ENCODE measurements at places on chromosomes 1 and 21.

DNA sequence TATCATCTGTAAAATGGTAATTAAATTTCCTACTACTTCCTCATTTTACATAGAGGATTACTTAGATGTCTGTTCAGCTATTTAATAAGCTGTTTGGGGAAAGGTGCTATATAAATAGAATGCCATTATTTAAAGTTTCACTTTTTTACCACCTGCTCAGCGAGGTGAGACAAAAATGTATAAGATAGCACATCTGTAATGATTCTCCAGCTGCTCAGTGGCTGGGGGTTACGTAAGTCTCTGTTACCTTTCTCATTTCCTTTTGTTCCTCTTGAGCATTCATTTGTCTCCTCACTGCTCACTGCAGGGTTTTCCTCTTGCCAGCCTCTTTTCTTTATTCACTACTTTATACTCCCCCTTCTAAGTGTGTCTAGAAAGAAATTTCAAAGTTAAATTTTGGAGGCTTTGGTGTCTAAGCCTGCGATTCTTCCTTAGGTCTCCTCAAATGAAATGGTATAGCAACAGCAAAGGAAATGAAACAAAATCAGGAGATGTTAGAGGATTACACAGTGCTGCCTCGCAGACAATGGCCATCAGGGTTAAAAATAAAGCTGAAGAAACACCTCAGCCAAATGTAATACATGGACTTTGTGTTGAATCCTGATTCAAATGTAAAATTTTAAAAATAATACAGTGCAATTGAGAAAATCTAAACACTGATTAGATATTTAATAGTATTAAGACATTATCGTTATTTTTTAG, 6.8 kb downstream of the RGS8 start:
- no peak for DNase-seq

- DNase-seq = no peak
These were observed 607.7 kb downstream of the KIF26B start for GRCh38 chr1:245762396-245762910.

DNA sequence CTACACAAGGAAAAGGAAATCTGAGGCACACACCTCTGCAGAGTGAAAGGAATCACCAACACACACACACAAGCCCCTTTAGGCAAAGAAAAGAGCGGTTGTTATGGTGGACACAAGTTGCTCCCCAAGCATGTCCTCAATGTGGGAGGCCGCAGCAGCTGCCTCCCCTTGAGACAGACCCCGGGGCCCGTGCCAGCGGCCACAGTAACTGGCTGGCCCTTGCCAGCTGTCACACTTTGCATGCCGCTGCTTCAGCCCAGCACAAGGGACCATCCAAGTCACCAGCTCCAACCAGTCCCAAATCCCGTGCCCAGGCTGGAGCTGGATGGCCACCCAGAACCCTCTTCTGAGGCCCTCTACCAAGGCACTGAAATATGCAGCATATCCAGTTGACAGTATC, 2.9 kb upstream of the OLIG1 start:
- DNase-seq = no peak

GRCh38 chr1:97608272-97608671, 312.6 kb downstream of the DPYD start:
- DNase-seq = no peak

GRCh38 chr1:174189428-174190062, 30.2 kb downstream of the RABGAP1L start:
- no peak for DNase-seq

GRCh38 chr1:3543076-3544039, 68.0 kb downstream of the MEGF6 start:
- no peak for DNase-seq

DNA sequence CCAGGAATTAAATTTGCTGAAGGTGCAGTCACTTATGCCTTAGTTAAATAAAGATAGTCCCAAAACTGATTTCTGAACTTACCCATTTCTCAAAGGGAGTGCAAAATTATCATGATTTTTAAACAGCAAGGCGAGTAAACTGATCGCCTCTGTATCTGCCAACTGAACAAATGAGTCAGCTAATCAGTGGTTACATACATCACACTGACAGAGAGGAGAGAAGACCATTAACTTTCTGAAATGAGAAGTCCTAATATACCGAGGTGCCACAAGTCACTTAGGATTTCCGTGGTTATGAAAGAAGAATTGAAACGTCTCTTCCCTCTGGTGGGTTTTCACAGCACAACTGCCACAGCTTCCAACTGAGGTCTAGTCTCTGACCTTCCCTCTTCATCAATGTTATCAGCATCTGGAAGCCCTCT, 400.7 kb downstream of the SMYD3 start:
- DNase-seq = no peak

DNA sequence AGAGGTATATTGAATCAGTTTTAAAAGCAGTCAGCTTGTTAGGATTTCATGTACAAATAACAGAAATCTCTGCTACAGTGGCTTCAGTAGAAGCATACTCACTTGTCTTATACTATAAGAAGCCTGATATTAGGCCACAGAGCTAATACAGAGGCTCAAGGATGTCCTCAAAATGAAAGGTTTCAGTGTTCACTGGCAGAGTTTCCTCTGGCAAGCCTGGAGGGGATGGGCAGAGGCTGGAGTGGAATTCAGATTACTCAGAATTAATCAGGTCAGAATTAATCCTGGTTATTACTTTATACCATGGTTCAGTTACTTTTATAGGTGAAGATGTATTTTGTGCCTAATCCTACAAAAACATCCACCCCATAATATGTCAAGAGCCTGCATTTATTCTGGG, 520.5 kb downstream of the USP25 start:
- DNase-seq = no peak

- no peak for DNase-seq
These were observed 37.4 kb downstream of the CD58 start for GRCh38 chr1:116533429-116533820.
